Hepatocyte (in vitro differentiated cells): ENCODE measurements at places on chromosomes 6 and 20. TPM values are rescaled to one million over a fixed set of nuclear protein-coding genes. Genes with fewer than 3 reads are reported as not detected.

MAN1A1 gene
- polyA plus RNA-seq = 112 and 117 TPM in 2 replicates

MAPK14 gene
- 41.2 and 46.8 TPM in 2 replicates for polyA plus RNA-seq

GLO1 gene
- 110 and 137 TPM in 2 replicates for polyA plus RNA-seq

SMLR1 gene
- 13.7 and 31.0 TPM in 2 replicates for polyA plus RNA-seq

WFDC2 gene
- 92.1 and 99.1 TPM in 2 replicates for polyA plus RNA-seq

HTR1B gene
- polyA plus RNA-seq = not detected in 2 replicates

SOX18 gene
- polyA plus RNA-seq = 1.9 and 2.0 TPM in 2 replicates

TRAPPC3L gene
- polyA plus RNA-seq = 1.2 TPM in 1 of 2 replicates, not detected in the other

ADGB gene
- not detected in 2 replicates for polyA plus RNA-seq

HS3ST5 gene
- 0.38 and 0.73 TPM in 2 replicates for polyA plus RNA-seq

EEF1A2 gene
- 12.0 and 14.8 TPM in 2 replicates for polyA plus RNA-seq

LGSN gene
- polyA plus RNA-seq = 0.73 and 2.6 TPM in 2 replicates

LBP gene
- polyA plus RNA-seq = 43.0 and 57.2 TPM in 2 replicates

C6orf132 gene
- polyA plus RNA-seq = 9.4 and 10.5 TPM in 2 replicates

TRIM31 gene
- 5.0 and 10.1 TPM in 2 replicates for polyA plus RNA-seq

SYCP2 gene
- 1.1 and 1.2 TPM in 2 replicates for polyA plus RNA-seq

RSPO4 gene
- 0.41 and 2.4 TPM in 2 replicates for polyA plus RNA-seq

CLDN20 gene
- 0.38 and 0.56 TPM in 2 replicates for polyA plus RNA-seq

IRF4 gene
- polyA plus RNA-seq = 0.02 TPM in 1 of 2 replicates, not detected in the other

CDSN gene
- not detected in 2 replicates for polyA plus RNA-seq

SALL4 gene
- 6.3 and 8.5 TPM in 2 replicates for polyA plus RNA-seq

FNDC1 gene
- polyA plus RNA-seq = 0.84 and 1.7 TPM in 2 replicates

AVP gene
- polyA plus RNA-seq = 1.2 and 1.3 TPM in 2 replicates

OR2W1 gene
- polyA plus RNA-seq = not detected in 2 replicates

LRRN4 gene
- 94.5 and 112 TPM in 2 replicates for polyA plus RNA-seq

ID1 gene
- 310 and 388 TPM in 2 replicates for polyA plus RNA-seq

ARMC12 gene
- 2.5 and 3.2 TPM in 2 replicates for polyA plus RNA-seq

ITPA gene
- polyA plus RNA-seq = 48.2 and 73.9 TPM in 2 replicates

SYTL3 gene
- 1.5 and 3.1 TPM in 2 replicates for polyA plus RNA-seq

CNKSR3 gene
- 22.4 and 27.4 TPM in 2 replicates for polyA plus RNA-seq

CDH4 gene
- 0.58 and 0.73 TPM in 2 replicates for polyA plus RNA-seq
